ENCODE measurements at places on chromosomes 7 and 10.
A peak's percentile ranks its signal among the peaks of the same experiment; 100 is the strongest.

DNA sequence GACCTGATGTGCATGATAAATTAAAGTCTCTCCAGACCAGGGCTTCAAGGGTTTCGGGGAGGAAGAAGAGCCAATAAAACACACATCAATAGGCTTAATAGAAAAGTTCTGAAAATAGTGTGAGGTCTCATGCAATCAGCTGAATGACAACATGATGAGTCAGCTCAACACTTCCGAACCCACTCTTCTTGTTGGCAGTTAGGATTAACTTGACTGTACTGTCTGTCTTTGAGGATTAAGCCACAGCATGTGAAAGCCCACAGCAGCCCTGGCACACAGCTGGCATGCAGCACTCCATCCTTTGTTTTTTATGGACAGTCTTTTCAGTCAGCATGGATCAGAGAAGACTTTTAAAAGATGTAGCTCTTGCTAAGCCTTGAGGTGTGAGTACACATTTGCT is 526.9 kb upstream of the VSTM2A start:
- H3K36me3 ChIP-seq, result no peaks in the 10 kb centered on the region
- no peak overlapping the region for H3K27ac ChIP-seq
- DNase-seq, result no peak
- no peaks in the 10 kb centered on the region for H3K27me3 ChIP-seq
- no peak overlapping the region for H3K4me3 ChIP-seq
- no peaks in the 10 kb centered on the region for H3K4me1 ChIP-seq

- H3K4me3 ChIP-seq, result no peak overlapping the region
- H3K4me1 ChIP-seq, result no peaks in the 10 kb centered on the region
- no peak overlapping the region for H3K27ac ChIP-seq
- DNase-seq, result no peak
- no peaks in the 10 kb centered on the region for H3K27me3 ChIP-seq
Observed at GRCh38 chr10:113259576-113260226, 293.2 kb upstream of the HABP2 start.

DNA sequence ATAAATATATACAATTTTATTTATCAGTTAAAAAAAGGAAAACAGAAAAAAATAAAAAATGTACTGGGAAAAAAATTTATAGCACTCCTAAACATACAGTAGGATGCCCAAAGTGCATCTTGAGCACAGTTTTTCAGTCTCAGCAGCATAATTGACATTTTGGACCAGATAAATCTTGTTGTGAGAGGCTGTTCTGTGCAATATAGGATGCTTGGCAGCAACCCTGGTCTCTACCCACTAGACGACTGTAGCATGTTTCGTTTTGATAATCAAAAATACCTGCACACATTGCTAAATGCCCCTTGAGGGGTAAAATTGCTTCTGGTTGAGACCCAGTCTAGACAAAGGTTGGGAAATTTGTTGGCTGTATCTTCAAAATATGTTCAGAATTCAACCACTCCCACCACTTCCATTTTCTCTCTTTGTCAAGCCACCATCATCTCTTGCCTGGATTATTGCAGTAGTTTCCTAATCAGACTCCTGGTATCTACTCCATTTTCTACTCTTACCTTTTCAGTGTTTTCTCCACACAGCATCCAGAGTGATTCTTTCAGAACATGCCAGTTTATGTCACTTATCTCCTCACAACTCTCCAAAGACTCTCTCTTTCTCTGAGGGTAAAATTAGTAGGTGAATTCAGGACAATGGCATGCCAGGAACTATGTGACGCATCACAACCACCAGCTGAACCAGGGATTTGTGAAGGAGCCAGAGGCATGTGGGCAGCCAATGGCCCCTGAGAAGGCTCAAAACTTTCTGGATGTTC is 91.4 kb downstream of the GPR85 start:
- no peaks in the 10 kb centered on the region for H3K36me3 ChIP-seq
- peak overlapping the region; percentile 22 for H3K4me3 ChIP-seq
- no peaks in the 10 kb centered on the region for H3K27me3 ChIP-seq
- H3K4me1 ChIP-seq, result peaks cover 8% of the 10 kb centered on the region

GRCh38 chr7:37724732-37725131 is 41.2 kb downstream of the GPR141 start:
- no peak for DNase-seq
- peaks cover 13% of the 10 kb centered on the region for H3K4me1 ChIP-seq
- no peaks in the 10 kb centered on the region for H3K36me3 ChIP-seq
- H3K27me3 ChIP-seq, result no peaks in the 10 kb centered on the region

GRCh38 chr10:32413513-32413912 is 32.4 kb upstream of the CCDC7 start:
- no peaks in the 10 kb centered on the region for H3K36me3 ChIP-seq
- peaks cover 21% of the 10 kb centered on the region for H3K4me1 ChIP-seq
- H3K27me3 ChIP-seq, result no peaks in the 10 kb centered on the region

- no peak overlapping the region for H3K4me3 ChIP-seq
- no peak for DNase-seq
Observed at GRCh38 chr10:92550924-92551323, 23.0 kb downstream of the IDE start.

DNA sequence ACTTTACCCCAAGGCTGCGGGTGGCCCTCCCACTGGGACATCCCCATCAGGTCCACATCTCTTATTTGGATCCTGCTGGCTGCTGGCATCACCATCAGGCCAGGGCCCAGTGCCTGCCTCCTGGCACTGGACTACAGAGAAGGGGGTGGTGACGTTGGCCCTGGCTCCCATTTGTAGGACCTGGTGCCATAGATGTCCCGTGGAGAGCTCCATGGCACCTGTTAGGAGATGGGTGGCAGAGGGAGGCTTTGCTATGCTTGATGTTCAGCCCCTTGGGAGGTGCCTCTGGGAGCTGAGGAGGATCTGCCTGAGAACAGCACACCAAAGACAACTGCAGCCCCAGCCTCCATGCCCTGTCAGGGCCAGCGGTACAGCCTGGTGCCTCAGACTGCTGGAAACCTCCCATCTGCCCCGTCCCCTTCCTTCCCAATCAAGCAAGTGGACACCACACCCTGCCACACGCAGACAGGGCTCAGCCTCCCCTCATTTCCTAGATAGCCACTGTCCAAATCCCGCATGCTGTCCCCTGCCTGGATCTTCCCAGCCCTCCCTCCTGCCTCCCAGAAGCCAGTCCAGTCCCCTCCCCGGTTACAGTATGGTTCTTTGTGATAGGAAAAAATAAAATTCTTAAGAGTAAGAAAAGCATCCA is 230.0 kb upstream of the GRB10 start:
- no peak overlapping the region for H3K4me3 ChIP-seq
- no peaks in the 10 kb centered on the region for H3K27me3 ChIP-seq
- DNase-seq, result no peak
- H3K36me3 ChIP-seq, result no peaks in the 10 kb centered on the region

DNA sequence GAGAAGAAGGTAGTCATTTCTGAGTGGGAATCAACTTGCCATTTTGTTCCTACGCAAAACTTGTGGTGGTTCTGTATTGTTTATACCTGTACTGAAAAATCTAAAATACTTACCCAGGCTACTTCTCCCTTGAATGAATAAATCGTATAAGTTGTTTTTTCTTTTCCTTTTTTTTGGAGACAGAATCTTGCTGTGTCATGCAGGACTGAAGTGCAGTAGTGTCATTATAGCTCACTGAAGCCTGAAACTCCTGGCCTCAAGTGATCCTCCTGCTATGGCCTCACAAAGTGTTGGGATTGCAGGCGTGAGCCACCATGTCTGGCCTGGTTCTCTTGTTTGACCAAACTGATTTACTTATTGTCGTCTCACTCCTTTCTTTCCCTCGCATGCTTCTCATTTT is 27.9 kb downstream of the LUC7L2 start:
- H3K4me1 ChIP-seq, result no peaks in the 10 kb centered on the region
- H3K36me3 ChIP-seq, result peaks cover 4% of the 10 kb centered on the region
- no peak overlapping the region for H3K4me3 ChIP-seq
- no peaks in the 10 kb centered on the region for H3K27me3 ChIP-seq
- DNase-seq, result no peak
- no peak overlapping the region for H3K27ac ChIP-seq

- H3K27ac ChIP-seq, result no peak overlapping the region
- no peaks in the 10 kb centered on the region for H3K4me1 ChIP-seq
- no peaks in the 10 kb centered on the region for H3K36me3 ChIP-seq
Observed at GRCh38 chr7:31835471-31835870, 148.5 kb downstream of the PPP1R17 start.

DNA sequence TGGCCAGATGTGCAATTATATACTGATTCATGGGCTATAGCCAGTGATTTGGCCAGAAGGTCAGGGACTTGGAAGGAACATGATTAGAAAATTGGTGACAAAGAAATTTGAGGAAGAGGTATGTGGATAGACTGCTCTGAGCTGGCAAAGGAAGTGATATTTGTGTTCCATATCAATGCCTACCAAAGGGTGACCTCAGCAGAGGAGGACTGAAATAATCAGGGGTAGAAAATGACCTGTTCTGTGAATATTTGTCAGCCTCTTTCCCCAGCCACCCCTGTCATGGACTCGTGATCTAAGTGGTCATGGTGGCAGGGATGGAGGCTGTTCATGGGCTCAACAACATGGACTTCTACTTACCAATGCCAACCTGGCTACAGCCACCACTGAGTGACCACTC is 47.0 kb downstream of the PTPRE start:
- no peak overlapping the region for H3K27ac ChIP-seq
- H3K27me3 ChIP-seq, result no peaks in the 10 kb centered on the region
- no peak overlapping the region for H3K4me3 ChIP-seq
- H3K4me1 ChIP-seq, result no peaks in the 10 kb centered on the region
- no peaks in the 10 kb centered on the region for H3K36me3 ChIP-seq

- no peak overlapping the region for H3K4me3 ChIP-seq
- no peaks in the 10 kb centered on the region for H3K36me3 ChIP-seq
- H3K27me3 ChIP-seq, result no peaks in the 10 kb centered on the region
Observed at GRCh38 chr7:131721660-131722059, 165.2 kb upstream of the PODXL start.

DNA sequence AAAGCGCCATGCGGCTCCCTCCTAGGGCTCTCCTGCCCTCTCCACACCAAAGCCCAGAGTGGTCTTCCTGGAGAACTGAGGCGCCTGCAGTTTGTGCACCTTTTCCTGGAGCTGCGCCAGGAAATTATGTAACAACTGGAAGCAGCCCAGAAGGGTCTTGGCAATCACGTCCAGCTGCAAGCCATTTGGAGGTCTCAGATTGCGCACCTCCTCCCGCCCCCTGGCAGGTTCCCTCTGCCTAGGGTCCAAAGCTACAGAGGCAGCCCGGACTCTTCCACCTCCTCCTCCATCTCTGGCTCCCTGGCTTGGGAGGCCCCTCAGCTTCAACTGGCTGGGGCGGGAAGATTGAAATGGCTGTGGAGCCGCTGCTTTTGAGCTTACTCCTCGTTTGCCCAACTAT is 34.0 kb upstream of the SFTPD start:
- H3K4me1 ChIP-seq, result peaks cover 25% of the 10 kb centered on the region
- no peak for DNase-seq
- no peaks in the 10 kb centered on the region for H3K27me3 ChIP-seq
- peak overlapping the region; percentile 79 for H3K4me3 ChIP-seq

GRCh38 chr7:39509436-39509835 is 56.8 kb upstream of the YAE1 start:
- no peaks in the 10 kb centered on the region for H3K4me1 ChIP-seq
- no peak for DNase-seq
- H3K4me3 ChIP-seq, result no peak overlapping the region

DNA sequence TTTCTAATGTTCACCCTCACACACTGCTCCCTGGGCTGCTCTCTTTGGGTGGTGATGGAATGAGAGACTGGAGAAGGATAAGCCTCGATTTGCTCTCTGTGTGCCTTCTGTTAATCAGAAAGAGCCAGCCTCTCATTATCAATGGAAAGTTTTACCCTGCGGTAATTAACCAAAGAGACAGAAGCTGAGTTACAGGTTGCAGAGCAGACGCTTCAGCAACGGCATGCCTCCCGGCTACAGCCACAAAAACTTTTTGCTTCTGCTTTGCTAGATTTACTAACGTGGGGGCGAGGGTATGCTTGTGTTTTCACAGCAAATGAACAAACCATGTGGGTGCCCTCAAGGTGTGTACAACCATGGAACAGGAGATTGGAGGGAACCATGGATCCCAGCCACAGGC is 18.0 kb downstream of the GIMAP4 start:
- H3K36me3 ChIP-seq, result no peaks in the 10 kb centered on the region
- no peaks in the 10 kb centered on the region for H3K4me1 ChIP-seq
- no peak for DNase-seq
- H3K27ac ChIP-seq, result peak overlapping the region; percentile 1

DNA sequence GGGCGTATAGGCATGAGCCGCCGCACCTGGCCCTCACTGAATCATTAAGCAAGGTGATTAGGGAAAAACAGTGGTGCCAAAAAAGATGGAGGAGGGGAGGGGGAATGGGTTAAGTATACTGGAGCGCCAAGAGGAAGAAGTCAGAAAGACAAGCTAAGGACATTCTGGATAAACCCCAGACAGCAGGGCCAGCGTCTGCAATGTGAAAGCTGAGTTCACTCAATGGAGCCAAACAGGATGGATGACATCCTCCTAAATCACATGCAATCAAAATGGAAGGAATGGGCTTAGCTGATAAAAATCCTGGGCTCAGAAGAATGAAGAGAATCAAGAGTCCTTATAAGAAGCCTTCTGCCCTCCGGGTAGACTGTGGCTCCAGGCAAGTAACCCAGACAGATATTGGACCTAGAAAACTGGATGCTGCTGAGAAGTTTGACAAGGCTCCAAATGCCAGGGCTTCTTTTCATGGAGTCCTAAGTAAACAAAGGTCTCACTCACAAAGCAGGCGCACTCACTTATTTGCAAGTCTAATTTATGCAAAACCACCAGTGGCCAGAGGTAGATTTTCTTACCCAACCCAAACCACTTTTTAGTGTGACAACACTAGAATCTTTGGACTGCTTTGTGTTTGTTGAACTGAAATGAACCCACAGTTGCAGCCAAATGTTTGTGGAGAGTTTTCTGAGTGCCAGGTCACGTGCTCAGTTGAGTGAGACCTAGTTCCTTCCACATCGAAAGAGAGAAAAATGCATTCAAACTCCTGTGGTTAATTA is 519.1 kb upstream of the AUTS2 start:
- H3K27ac ChIP-seq, result no peak overlapping the region
- H3K4me1 ChIP-seq, result no peaks in the 10 kb centered on the region
- no peak for DNase-seq
- H3K36me3 ChIP-seq, result no peaks in the 10 kb centered on the region

GRCh38 chr7:99141334-99141733 is 2.6 kb downstream of the SMURF1 start:
- peak overlapping the region; percentile 97 for H3K4me3 ChIP-seq
- peaks cover 25% of the 10 kb centered on the region for H3K4me1 ChIP-seq
- H3K27me3 ChIP-seq, result no peaks in the 10 kb centered on the region
- DNase-seq, result no peak
- no peaks in the 10 kb centered on the region for H3K36me3 ChIP-seq

GRCh38 chr10:34195364-34196057 is 619.6 kb downstream of the PARD3 start:
- H3K36me3 ChIP-seq, result no peaks in the 10 kb centered on the region
- H3K4me1 ChIP-seq, result no peaks in the 10 kb centered on the region
- H3K4me3 ChIP-seq, result no peak overlapping the region
- no peak for DNase-seq

- no peaks in the 10 kb centered on the region for H3K36me3 ChIP-seq
- no peaks in the 10 kb centered on the region for H3K4me1 ChIP-seq
- no peak overlapping the region for H3K4me3 ChIP-seq
Observed at GRCh38 chr10:121531076-121531829, 67.0 kb downstream of the FGFR2 start.

GRCh38 chr7:153188630-153189029 is 429.1 kb downstream of the ACTR3B start:
- DNase-seq, result no peak
- H3K4me1 ChIP-seq, result no peaks in the 10 kb centered on the region
- H3K4me3 ChIP-seq, result no peak overlapping the region
- H3K36me3 ChIP-seq, result no peaks in the 10 kb centered on the region
- no peaks in the 10 kb centered on the region for H3K27me3 ChIP-seq
- H3K27ac ChIP-seq, result no peak overlapping the region
